ENCODE measurements at places on chromosomes 13 and 19. TPM values are rescaled to one million over a fixed set of nuclear protein-coding genes. Genes with fewer than 3 reads are reported as not detected.

GRCh38 chr19:21593934-21594820, 88.8 kb downstream of the ZNF429 start:
- no peak for DNase-seq
- H3K27me3 ChIP-seq = no peaks in the 10 kb centered on the region
- H3K4me1 ChIP-seq = no peaks in the 10 kb centered on the region
- no peak overlapping the region for H3K4me3 ChIP-seq

- H3K27ac ChIP-seq = peak overlapping the region; percentile 97
- H3K27me3 ChIP-seq = no peaks in the 10 kb centered on the region
- no peaks in the 10 kb centered on the region for H3K36me3 ChIP-seq
Observed at GRCh38 chr19:3499738-3500428, 591 bp downstream of the DOHH start.

GRCh38 chr13:75986818-75987217, 350.7 kb downstream of the LMO7 start:
- H3K27me3 ChIP-seq = no peaks in the 10 kb centered on the region
- H3K27ac ChIP-seq = no peak overlapping the region
- H3K36me3 ChIP-seq = no peaks in the 10 kb centered on the region
- H3K4me1 ChIP-seq = no peaks in the 10 kb centered on the region

DNA sequence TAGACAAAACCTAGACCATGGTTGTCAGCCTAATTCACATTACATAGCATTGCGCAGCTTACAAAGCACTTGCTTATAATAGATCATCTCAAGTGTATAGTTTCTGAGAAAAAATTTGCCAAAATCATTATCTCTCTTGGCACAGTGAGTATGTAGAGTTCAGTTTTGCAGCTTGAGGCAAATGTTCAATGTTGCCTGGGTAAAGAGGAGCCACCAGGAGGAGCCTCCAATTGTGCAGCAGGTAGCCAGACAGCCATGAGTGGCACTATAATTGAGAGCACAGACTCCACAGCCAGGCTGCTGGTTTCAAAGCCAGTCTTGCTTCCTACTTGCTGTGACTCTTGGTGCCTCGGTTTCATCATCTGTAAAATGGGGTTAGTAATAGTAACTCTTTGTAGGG, 24.0 kb upstream of the OLFM4 start:
- H3K4me3 ChIP-seq = no peak overlapping the region
- H3K4me1 ChIP-seq = no peaks in the 10 kb centered on the region
- H3K27me3 ChIP-seq = no peaks in the 10 kb centered on the region
- no peak overlapping the region for H3K27ac ChIP-seq
- no peaks in the 10 kb centered on the region for H3K36me3 ChIP-seq

DNA sequence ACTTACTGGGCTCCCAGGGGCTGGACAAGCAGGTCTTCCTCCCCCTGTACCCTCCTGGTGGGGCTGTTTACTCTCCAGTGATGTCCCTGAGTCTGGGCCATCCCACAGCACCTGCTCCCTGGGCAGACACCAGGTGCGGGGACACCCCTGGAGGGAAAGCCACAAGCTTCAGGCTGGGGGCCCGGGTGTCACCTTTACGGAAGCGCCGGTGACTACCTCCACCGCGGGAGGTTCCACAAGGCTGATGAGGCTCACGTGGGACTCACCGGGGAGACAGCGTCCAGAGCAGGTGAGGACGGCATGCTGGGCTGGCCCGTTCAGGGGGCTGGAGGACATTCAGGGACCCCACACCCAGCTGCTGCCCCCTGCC, 24.9 kb downstream of the NFILZ start:
- H3K27ac ChIP-seq = no peak overlapping the region
- H3K27me3 ChIP-seq = no peaks in the 10 kb centered on the region
- no peak for DNase-seq
- H3K4me3 ChIP-seq = no peak overlapping the region
- no peaks in the 10 kb centered on the region for H3K36me3 ChIP-seq

DNA sequence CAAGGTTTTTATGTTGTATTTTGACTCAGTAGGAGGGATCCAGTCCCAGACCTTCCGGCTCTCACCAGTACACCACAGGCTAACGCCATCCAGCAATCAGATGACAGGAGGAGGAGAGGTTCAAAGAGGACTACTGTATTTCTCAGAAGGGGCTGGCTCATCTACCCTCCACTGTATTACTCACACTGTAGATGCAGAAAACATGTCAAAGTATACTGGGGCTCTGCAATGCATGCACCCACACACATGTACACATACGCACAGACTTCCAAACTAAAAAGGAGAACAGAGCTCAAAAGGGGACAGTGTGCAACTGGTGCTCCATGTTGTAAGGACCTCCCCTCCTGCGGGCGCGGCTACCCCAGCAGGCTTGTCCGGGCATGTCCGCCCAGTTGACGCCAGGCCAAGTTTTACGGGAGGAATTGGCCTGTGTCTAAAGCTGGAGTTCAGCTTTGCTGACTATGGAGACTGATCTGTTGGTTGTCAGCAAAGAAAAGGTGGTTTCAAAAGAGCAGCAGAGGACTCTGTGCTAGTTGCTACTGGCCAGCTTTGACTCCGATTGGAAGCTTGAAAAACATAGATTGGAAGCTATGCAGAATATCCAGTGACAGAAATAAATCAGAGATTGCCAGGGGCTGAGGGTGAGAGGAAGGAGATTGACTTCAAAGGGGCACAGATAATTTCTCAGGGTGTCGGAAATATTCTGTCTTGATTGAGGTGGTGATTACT, 314.2 kb downstream of the DLEU7 start:
- DNase-seq = no peak
- peak overlapping the region; percentile 36 for H3K4me3 ChIP-seq
- H3K27me3 ChIP-seq = no peaks in the 10 kb centered on the region
- no peaks in the 10 kb centered on the region for H3K36me3 ChIP-seq

GRCh38 chr19:46704379-46705076, 12.4 kb downstream of the PRKD2 start:
- H3K4me1 ChIP-seq = no peaks in the 10 kb centered on the region
- no peak overlapping the region for H3K27ac ChIP-seq
- DNase-seq = no peak
- H3K36me3 ChIP-seq = peaks cover 2% of the 10 kb centered on the region
- no peak overlapping the region for H3K4me3 ChIP-seq
- H3K27me3 ChIP-seq = no peaks in the 10 kb centered on the region

- H3K27ac ChIP-seq = no peak overlapping the region
- no peaks in the 10 kb centered on the region for H3K36me3 ChIP-seq
- H3K4me3 ChIP-seq = no peak overlapping the region
- H3K27me3 ChIP-seq = no peaks in the 10 kb centered on the region
Observed at GRCh38 chr13:58953638-58954037, 1210.1 kb downstream of the DIAPH3 start.

DNA sequence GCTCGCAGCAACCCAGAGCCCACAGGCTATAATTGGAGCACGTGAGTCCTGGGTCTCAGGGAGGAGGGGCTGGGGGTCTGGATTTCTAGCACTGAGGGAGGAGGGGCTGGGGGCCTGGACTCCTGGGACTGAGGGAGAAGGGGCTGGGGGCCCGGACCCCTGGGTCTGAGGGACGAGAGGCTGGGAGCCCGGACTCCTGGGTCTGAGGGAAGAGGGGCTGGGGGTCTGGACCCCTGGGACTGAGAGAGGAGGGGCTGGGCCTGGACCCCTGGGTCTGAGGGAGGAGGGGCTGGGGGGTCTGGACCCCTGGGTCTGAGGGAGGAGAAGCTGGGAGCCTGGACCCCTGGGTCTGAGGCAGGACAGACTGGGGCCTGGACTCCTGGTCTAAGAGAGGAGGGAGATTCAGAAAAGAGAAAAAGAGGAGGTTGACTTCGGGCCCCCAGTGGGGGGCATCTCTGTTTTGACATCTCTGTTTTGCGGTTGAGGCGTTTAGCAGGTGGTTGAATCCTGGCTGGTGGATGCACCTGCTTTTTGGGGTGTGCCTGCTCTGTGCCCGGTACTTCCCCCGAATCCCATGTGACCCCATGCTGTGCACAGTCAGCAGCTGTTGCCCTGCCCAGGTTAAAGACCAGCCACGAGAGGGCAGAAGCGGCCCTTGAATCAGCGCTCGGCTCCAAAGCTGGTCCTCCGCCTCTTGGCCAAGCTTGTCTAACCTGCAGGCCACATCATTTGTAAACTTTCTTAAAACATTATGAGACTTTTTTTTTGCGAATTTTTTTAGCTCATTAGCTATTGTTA, 10.5 kb downstream of the PVR start:
- H3K27me3 ChIP-seq = no peaks in the 10 kb centered on the region
- H3K4me1 ChIP-seq = no peaks in the 10 kb centered on the region
- no peak for DNase-seq
- H3K27ac ChIP-seq = no peak overlapping the region

DNA sequence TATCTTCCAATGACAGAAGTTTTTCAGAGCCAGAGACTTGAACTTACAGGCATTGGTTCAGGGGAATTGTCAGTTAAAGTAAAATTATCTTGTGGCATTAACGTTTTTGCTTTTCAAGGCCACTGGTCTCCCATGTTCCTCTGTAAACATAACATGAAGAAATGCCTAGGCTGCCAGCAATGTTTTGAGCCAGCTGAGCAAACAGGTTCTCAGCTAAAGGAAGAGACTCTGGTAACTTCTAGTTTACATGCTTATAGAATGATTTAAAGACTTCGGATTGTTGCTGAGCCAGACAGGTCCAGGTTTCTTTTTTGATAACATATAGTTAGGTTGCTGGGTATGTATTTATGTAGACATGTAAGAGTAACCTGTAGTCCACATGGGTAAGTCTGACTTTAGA, 35.7 kb downstream of the ZNF493 start:
- H3K4me3 ChIP-seq = no peak overlapping the region
- DNase-seq = no peak
- no peaks in the 10 kb centered on the region for H3K4me1 ChIP-seq
- H3K36me3 ChIP-seq = no peaks in the 10 kb centered on the region

- no peak overlapping the region for H3K27ac ChIP-seq
- H3K4me1 ChIP-seq = no peaks in the 10 kb centered on the region
- no peaks in the 10 kb centered on the region for H3K36me3 ChIP-seq
- no peak overlapping the region for H3K4me3 ChIP-seq
Observed at GRCh38 chr19:50817941-50818858, 5.4 kb downstream of the KLK1 start.

GRCh38 chr13:77406644-77407440, 79.9 kb upstream of the MYCBP2 start:
- H3K36me3 ChIP-seq = no peaks in the 10 kb centered on the region
- H3K4me1 ChIP-seq = no peaks in the 10 kb centered on the region
- no peak for DNase-seq
- no peak overlapping the region for H3K4me3 ChIP-seq

DNA sequence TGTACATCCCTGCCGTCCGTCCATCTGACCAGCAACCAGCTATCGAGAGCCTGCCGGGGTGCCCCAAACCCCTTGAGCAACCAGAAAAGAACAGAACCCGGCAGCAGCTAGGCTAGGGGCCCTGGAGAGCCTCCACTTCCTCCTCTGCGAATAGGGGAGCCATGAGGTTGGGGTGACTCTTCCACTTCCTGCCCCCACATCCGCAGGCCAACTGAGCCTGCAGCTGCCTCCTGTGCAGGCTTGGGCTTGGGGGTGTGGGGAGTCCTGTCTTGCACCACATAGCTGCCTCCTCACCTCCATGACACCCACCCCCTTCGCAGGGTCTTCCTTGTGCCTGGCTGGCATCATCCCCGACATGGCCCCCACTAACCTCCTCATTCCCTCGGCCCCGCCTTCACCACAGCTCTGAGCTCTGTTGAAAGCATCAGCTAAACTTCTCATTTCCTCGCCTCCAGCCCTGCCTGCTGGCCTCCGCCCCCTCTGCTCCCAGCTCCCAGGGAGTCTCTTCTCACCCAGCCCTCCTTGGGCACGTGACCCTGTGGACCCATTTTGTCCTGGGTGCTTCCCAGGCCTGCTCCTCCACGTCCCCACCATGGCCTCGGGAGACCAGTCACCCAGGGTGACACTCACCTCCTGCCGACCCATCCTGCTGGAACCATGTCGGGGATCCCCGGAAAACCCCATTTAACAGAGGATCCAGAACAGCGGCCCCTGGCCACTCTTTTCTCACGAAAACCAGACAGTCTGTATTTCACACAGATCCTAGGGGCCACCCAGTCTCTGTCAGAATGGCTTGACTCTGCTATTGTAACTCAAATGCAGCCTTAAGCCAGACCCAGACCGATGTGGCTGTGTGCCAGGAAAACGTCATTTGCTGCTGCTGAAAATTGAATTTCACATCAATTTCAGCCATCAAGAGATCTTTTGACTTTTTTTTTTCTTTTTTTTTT, 50.4 kb downstream of the MYO9B start:
- peaks cover 9% of the 10 kb centered on the region for H3K4me1 ChIP-seq
- no peaks in the 10 kb centered on the region for H3K27me3 ChIP-seq
- no peak overlapping the region for H3K27ac ChIP-seq
- DNase-seq = no peak

- no peak overlapping the region for H3K4me3 ChIP-seq
- H3K27ac ChIP-seq = no peak overlapping the region
- H3K27me3 ChIP-seq = no peaks in the 10 kb centered on the region
- H3K4me1 ChIP-seq = no peaks in the 10 kb centered on the region
- no peaks in the 10 kb centered on the region for H3K36me3 ChIP-seq
Observed at GRCh38 chr19:19111136-19111835, 27.0 kb downstream of the TMEM161A start.

DNA sequence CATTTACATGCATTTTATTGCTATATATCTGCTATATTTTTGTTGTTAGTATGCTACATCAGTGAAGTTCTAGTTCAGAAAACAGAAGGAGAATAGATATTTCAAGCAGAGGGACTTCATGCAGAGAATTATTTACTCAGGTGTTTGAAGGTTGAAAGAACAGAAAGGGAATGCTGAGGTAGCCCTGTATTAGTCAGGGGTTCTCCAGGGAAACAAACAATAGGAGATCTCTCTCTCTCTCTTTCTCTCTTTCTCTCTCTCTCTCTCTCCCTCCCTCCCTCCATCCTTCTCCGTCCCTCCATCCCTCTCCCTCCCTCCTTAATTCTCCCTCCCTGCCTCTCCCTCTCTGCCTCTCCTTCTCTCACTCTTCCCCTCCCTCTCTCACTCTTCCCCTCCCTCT, 114.3 kb upstream of the TDRD3 start:
- no peak for DNase-seq
- no peak overlapping the region for H3K27ac ChIP-seq
- no peaks in the 10 kb centered on the region for H3K27me3 ChIP-seq

GRCh38 chr13:75153834-75154233, 328.1 kb downstream of the TBC1D4 start:
- H3K27me3 ChIP-seq = no peaks in the 10 kb centered on the region
- no peaks in the 10 kb centered on the region for H3K36me3 ChIP-seq
- no peaks in the 10 kb centered on the region for H3K4me1 ChIP-seq
- H3K4me3 ChIP-seq = no peak overlapping the region

Gene RAD23A
- 111 TPM for total RNA-seq

Gene F2RL3
- total RNA-seq = not detected

Gene CLC
- not detected for total RNA-seq

Gene PCDH9
- 4.2 TPM for total RNA-seq

Gene MEF2B
- total RNA-seq = 1.1 TPM

Gene PODNL1
- total RNA-seq = 1.4 TPM

Gene SPATA13
- 7.9 TPM for total RNA-seq

Gene MYH14
- 23.8 TPM for total RNA-seq

Gene TMC4
- total RNA-seq = 5.1 TPM

Data from Panc1 (cell line).